ENCODE measurements at places on chromosomes 7 and 10. TPM values are rescaled to one million over a fixed set of nuclear protein-coding genes. Genes with fewer than 3 reads are reported as not detected.

UNCX gene
- total RNA-seq: not detected

C10orf53 gene
- total RNA-seq: not detected

CAMK2B gene
- total RNA-seq: 0.27 TPM

GRCh38 chr10:7481368-7481765, 70.5 kb upstream of the SFMBT2 start:
- peaks cover 7% of the 10 kb centered on the region for H3K27me3 ChIP-seq
- H3K4me3 ChIP-seq: no peak overlapping the region
- DNase-seq: no peak
- H3K4me1 ChIP-seq: no peaks in the 10 kb centered on the region

- no peaks in the 10 kb centered on the region for H3K36me3 ChIP-seq
- no peak for DNase-seq
- H3K27ac ChIP-seq: peak overlapping the region; percentile 90
- no peak overlapping the region for H3K4me3 ChIP-seq
- H3K4me1 ChIP-seq: peaks cover 74% of the 10 kb centered on the region
Observed at GRCh38 chr7:17371671-17372524, 73.4 kb downstream of the AHR start.

GTF2IRD1 gene
- total RNA-seq: 46.5 TPM

AMPH gene
- total RNA-seq: 2.9 TPM

Measured in chondrocyte (in vitro differentiated cells).